Activated CD8-positive, alpha-beta memory T cell treated with anti-CD3 and anti-CD28 coated beads for 1 hour (primary cell): ENCODE measurements at places on chromosomes 5 and 9.

GRCh38 chr9:93918061-93918460 lies 37.1 kb downstream of the BARX1 start:
- no peak for DNase-seq

DNA sequence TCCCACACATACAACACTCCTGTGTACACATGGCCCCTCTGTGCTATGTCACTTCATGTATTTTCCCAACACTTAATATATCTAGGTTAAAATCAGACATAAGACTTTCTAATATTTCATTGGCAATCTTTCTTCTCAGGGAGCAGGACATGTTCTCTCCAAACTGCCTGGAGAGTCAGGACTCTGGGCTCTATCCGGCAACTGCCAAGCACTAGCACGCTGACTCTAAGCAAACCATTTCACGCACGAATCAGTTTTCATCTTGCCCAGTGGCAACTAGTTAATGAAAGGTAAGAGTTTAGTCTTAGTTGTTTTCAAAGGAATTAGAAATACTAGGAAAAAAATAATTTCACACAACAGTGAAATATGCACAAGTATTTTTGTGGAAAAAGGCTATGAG lies 124.8 kb downstream of the NFIB start:
- no peak for DNase-seq

GRCh38 chr5:59420596-59420995 lies 472.9 kb downstream of the PDE4D start:
- DNase-seq: no peak

- no peak for DNase-seq
Measured at GRCh38 chr9:114205171-114206015, 50.1 kb downstream of the COL27A1 start.

DNA sequence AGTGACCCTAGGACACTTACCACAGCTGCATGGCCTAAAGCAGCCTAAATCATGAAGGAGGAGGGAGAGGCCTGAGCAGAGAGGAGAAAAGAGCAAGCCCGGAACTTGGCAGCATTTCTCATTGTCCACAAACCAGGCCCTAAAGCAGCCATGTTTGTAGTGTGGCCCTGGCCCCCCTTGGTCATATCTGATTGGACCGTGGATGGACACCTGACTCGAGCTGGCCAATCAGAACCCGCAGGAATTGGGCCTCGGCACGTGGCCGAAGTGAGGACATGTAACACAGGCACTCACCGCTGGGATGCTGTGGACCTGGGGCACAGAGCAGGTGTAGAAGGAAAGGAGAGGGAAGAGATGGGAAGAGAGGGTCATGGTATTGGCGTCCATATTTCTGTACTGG lies 56.9 kb downstream of the ASS1 start:
- DNase-seq: no peak

- DNase-seq: no peak
Measured at GRCh38 chr9:36163786-36164170, 5.4 kb upstream of the CCIN start.

DNA sequence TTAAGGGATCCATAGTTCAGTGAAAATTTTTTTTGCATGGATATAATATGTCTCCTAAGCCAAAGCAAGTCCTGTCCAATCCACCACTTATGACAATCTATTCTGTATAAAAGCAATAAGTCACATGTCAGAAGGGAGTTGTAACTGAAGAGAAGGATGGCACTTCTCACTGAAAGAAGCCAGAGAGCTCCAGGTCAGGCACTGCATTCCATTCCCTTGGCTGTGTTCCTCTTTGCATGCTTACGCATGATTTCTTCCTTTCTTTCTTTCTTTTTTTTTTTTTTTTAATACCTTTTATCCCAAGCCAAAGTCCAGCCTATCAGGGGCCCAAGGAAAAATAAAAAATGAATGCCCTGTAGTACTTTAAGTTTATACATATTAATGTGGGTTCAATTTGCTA lies 39.8 kb downstream of the MAMDC2 start:
- DNase-seq: no peak

DNA sequence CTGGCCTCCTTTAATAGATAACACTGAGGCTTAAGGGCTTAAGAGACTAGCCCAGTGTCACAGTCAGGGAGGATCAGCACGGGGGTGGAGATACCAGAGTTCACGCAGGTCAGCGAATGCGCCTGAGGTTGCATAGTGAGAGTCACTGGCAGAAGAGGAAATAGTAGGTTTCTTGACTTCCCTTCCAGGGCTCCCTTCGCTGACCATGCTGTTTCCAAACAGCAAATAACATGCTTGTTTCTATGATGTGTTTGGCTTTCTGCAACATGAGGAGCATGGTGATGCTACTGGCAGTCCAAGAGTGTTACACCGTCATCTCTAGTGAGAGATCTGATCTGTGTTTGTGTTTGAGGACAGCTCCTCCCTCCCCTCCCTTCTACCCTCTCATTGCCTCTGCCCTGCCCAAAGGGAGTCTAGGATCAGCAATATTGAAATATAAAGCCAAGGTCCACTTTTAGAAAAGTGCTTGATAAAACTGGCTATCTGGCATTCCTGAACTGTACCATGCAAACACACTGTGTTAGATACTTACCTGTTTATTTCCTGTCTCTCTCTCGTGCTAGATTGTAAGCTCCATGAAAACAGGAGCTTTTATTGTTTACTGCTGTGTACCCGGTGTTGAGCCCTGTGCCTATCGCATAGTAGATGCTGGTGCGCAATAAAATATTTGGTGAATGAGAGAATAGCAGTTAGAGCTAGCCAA lies 12.3 kb downstream of the TLE4 start:
- DNase-seq: no peak

DNA sequence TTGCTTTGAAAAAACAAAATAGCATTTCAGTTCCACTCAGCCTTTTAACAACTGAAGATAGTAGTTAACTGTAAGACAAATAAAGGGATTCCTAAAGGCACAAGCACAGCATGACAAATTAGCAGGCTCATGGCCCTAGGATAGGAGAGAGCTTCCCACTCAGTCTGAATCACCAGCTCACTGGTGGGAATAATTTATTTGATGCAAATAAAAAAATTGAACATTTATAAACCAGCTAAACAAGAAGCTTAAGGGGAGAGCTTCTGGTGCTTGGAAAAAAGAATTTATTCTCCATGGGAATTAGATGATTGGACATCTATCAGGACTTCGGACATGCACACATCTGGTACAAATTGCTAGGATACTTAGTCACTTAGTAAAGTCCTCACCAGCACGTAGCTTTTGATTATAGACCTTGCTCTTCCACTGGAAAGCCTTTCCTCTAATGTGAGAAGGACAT lies 294.1 kb upstream of the TNC start:
- no peak for DNase-seq

DNA sequence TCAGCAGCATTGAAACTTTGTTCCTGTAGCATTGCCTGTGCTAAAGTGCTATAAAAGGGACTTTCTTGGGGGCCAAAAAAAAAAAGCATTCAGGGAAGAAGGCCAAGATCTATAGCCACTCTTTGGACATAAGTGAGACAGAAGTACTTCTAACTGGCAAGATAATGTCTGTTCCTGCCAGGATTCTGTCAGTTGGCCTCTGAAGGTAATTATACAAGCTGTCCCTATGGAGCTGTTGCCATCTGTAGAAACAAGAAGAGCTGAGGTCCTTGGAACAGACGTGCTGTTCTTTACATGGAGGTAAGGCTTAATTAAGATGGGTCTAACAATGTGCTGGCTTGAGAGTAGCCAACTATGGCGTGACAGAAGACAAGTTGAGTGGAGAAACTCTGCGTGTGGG lies 9.7 kb downstream of the KIF20A start:
- no peak for DNase-seq

DNA sequence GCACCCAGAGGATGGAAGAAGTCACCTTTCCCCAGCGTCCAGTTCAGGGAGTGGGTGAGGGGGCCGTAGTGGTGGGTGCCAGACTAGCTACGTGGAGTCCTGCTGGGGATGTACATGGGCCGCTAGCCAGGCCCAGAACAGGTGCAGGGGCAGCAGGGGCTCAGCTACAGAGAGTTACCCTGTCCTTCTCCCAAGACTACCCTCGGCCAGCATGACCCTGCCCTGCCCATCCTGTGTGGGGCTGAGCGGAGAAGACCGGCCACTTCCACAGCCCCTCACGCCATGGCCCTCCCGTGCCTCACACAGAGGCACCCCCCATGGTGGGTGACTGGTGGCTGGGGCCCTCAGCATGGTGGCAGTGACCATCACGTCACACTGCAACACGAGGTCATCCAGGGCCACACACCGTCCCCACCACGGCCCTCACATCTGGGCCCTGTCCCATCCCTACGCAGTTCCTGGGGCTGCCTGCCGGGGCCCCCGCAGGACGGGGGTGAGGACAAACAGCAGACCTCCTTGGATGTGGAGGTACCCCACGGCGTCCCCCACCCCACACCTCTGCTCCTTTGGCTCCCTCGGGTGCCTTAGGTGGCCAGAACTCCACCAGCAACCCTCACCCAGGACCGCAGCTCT lies 977 bp upstream of the DPP7 start:
- DNase-seq: no peak

DNA sequence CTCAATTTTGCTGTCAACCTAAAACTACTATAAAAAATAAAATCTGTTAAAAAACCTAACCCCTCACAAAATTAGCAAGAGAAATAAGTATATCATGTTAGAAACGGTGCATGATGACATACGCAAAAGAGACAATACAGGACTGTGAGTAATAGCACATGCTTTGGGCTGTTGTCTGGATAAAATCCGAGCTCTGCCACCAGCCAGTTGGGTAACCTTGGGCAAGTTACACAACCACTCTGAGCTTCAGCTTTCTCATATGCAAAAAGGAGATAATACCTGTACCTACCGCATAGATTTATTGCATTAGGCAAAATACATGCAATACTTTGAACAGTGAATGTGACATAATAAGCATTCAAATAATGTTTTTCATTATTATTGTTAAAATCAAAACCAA lies 481.7 kb downstream of the TLE1 start:
- no peak for DNase-seq
